Erythroblast (primary cell): ENCODE measurements at places on chromosomes 12 and 14.

DNA sequence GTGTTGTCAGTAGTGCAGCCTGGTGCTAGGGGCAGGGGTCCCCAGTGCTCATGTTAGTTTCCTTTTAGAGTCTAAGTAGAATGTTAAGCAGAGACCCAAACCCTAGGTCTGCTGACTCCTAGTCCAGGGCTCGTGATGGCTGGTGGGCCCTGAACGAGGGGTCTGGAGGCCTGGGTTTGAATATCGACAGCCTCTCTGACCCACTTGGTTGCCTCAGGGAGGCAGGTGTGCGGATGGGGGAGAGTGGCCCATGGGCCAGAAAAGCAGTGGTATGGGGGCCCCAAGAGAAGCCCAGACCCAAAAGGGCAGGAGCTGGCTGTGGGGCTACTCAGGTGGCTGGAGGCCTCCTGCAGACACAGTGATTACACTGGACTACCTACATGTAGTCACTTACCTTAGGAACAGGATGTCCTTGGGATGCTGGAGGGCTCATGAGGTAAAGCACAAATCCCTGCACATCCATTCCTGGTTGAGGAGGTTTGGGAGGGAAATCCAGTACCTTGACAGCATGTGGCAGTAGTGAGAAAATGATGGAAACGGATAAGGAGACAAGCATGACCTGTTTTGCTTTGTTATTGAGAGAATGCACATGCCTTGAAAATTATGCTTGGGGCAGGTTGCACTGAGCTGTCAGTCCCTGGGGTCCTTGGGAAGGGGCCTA lies 1.7 kb upstream of the SLC25A29 start:
- DNase-seq, result no peak

- no peak for DNase-seq
Measured at GRCh38 chr14:92897922-92898565, 24.9 kb upstream of the CHGA start.

DNA sequence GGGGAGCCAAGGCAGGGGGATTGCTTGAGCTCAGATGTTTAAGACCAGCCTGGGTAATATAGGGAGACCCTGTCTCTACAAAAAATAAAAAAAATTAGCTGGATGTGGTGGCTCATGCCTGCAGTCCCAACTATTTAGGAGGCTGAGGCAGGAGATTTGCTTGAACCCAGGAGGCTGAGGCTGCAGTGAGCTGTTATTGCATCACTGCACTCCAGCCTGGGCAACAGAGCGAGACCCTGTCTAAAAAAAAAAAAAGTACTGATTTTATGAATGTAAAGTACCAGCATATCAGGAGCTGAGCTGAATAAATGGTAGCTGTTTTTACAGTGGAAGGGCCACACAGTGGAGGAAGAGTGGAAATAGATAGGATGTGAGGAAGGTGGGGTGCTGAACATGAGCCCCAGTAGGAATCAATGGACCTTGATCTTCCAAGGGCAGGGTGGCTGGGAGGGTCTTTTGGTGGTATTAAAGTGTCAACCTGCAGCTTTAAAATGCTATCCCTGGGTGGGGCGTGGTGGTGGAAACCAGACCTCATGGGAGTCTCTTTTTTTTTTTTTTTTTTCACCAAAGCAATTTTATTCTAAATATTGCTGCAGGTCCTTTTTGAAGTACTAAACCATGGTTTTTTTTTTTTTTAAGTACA lies 2.2 kb downstream of the ATP23 start:
- DNase-seq, result no peak

- DNase-seq, result peak; percentile 2
Measured at GRCh38 chr12:30286345-30286926, 409.2 kb downstream of the IPO8 start.

DNA sequence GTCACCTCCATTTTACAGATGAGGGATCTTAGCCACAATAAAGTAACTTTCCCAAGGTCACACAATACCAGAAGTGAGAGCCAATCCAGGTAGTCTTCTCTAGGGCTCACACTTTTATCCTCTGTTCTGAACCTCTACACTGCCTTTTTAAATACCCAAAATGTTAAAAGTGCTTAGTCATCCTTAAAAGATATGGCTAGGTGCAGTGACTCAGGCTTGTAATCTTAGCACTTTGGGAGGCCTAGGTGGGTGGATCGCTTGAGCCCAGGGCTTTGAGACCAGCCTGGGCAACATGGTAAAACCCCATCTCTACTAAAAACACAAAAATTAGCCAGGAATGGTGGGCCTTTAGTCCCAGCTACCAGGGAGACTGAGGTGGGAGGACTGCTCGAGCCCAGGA lies 104.1 kb upstream of the PPP4R3A start:
- peak; percentile 54 for DNase-seq

DNA sequence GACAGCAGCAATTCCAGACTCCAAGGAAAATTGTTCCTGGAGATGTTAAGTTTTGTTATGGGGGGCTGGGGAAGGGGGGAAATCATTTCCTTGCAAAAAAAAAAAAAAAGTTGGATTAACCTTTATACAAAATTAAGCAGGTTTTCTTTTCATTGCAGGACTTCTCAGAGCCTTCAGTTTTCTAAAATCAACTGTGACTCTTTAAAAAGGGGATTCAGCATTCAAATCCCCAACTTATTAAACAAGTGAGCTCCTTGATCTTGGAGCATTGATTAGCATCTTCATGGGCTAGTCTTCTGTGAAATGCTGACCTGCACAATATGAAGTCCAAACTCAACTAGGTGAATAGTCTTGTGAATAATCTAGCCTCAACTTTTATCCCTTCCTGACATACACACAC lies 7.1 kb downstream of the TC2N start:
- no peak for DNase-seq

DNA sequence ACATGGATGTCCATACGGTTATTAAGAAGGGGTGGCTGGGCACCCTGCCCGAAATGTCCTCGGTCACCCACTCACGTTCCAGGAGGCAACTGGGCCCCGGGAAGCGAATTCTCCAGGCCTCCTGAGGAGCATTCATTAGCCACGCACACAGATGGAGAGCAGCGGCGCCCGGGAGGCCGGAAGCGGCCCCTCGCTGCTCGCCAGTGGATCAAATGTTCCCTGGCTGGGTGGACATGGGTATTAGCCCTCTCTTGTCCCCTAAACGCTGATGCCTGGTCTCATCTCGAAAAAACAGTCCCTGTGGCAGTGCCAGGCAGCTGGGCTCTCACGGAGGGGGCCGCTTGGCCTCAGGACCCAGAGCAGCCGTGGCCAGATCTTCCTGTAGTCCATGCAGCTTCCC lies 59.0 kb upstream of the DLK1 start:
- DNase-seq, result no peak

DNA sequence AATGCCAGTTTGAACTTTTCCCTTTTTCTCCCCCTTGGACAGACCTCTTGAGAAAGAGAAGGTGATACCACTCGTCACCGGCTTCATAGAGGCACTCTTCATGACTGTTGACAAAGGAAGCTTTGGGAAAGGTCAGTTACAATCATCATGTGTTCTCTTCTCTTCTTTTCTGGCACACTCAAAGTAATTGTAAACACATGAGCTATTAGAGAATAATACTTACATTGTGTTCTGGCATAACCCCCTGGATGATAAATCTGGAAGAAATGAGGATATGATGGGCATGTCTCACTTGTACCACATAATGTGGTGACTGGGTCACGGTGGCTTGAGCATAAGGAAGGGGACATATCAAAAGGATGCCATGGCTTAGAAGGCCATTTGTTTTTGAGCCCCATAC lies 20.0 kb downstream of the UTP20 start:
- no peak for DNase-seq

DNA sequence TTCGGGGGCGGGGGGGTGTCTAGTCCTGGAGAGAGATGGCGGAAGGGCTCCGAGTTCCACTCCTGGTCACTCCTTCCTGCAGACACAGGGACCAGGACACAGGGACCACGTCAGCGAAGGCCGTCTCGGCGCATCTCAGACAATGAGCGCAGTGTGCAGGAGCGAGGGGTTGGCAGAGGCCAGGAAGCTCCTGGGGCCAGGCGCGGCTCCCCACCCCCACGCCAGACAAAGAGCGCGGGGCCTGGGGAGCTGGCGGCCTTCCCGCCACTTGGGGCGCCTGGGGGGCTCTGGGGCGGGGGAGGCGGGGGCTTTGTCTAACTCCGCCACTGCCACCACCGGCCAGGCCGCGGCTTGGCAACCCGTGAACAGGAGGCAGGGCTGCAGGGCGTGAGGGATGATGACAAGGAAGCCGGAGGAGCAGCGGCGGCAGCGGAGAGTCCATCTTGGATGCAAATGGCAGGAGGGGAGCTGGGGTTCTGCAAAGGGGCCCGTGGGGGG lies 2.2 kb downstream of the CDK2AP1 start:
- peak; percentile 66 for DNase-seq

DNA sequence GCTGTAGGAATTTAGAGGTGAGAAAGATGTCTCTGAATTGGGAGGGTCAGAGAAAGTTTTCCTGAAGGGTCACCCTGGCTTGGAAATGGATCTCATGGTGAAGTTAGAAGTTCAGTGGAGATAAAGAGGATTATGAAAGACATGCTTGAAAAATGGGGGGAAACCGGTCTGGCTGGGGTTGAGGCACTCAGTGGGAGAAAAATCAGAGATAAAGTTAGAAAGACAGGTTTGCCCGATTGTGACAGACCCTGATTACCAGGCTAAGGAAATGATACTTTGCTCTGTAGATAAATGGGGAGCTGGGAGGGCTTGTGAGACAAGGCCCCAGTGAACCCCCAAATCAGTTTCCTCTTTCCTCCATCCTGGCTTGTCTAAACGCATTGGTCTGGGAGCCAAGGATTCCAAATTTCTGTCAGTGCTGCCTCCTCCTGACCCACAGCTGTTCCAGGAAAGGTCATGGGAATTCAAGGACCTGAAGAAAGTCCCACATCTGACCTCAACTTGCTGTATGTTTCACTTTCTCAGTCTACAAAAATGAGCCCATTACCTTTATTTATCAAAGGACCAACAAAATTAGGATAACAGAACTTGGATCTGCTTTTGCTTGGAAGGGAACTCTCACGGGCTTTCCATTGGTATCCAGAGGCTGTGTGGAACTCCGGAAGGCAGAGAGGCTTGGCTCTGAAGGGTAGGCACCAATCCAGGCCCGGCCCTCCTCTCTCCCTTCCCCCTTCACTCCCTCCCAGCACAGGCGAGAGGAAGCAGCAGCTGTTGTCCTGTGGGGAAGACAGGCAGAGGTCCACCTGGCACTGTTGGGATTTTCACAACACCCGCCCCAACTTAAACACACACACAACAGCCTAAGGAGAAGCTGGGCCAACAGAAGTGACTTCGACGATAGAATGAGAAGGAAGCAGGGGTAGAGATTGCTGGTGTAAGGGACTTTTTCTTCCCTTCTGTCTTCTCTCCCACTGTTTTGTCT lies 3.4 kb upstream of the RNASE7 start:
- no peak for DNase-seq

GRCh38 chr14:104051092-104051813 lies 34.2 kb upstream of the ASPG start:
- DNase-seq, result no peak

DNA sequence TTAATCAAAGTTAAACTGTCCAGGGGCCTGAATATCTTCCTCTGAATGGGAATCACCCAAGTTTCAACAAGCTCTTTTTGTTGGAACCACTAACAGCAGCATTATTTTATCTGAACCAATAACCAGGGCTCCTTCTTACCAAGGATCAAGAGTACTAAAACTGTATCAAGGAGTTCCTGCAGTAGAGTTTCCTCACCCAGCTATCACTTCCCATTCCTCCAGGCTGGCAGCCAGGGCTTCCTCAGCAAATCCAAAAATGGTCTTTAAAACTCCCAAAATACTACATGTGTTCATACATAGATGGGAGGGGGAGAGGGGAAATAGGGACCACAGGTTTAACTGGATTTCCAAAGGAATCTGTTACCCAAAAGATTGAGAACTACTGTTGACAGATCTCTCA lies 10.5 kb downstream of the FMNL3 start:
- no peak for DNase-seq

DNA sequence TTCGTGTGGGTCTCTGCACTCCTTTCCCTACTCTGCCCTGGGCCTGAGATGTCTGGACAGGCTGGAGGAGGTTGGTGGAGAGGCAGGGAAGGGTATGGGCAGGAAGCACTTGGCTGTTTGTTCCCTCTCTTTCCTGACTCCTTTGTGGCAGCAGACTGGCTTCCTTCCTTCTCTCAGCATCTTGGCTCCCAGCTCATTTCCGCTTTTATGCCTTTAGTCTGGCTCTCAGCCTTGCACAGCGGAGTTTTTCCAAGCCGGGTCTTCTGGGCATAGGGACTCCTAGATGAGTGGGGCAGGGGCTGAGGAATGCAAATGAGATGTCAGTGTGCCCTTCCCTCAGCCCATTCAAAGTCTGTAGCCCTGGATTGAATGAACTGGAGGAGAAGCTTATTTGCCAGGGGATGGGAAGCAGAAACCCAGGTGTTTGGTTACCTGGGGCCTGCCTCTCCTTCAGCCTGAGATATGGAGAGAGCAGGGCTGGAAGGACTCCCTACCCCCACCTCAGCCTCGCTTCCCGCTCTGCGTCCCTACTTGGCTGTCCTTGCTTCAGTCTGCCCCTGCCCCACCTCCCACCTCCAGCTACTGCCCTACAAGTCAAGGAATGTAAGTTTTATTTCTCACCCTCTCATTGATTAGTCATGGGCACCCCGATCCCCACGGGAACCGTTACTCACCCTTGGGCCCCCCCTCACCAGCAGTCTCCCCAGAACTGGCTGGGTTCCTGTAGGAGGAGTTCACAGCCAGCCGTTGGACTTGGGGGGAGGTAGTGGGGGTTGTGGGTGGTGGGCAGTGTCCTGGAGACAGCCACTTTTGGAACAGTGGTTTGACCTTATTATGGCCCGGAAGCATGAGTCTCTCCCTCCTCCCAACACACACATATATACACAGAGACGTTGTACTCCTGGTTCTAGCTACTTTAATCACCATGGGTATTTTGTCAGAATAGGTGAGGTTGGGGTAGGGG lies 9.3 kb upstream of the ITGA5 start:
- no peak for DNase-seq

GRCh38 chr12:100851637-100852036 lies 57.1 kb downstream of the ANO4 start:
- DNase-seq, result no peak

DNA sequence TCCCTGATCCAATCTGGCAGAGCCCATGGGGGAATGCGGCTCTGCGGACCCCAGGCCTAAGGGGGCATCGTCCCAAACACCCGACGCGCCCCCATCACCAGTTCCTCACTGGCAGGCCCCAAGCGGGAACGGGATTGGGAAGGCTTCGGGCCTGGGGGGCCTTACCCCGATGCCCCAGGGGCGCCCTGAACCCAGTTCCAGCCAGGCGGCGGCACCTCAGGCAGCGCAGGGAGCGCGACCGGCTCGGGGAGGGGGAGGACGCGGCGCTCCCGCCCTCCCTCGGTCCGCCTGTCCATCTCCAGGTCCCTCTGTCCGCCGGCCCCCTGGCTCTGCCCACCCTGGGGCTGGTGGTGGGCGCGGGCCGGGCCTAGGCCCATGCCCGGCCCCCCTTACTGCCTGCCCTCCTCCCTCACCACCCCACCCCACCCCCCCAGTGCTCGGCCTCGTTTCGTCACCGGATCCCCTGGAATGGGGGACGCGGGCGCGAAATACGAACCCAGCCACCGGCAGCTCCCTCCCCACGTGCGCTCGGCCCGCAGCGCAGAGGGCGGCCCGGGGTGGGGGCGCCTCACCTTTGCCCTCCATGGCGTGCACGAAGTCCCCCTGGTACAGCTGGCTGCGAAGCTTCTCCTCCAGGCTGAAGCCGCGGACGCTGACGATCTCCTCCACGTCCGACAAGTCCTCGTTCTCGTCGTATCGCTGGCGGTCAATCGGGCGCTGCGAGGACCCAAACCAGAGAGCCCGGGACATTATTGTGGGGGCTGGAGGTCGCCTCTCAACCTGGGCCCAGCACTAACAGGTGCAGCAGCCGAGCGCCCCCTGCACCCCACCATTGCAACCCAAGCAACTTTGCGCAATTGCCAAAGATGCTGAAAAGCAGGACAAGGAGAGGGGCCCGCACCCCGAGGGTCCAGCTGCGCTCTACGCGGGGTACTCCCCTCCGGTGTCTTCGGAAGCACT lies 2.3 kb downstream of the KDM2B start:
- DNase-seq, result peak; percentile 66
